G401 (cell line): ENCODE measurements at places on chromosomes 12 and 14. TPM values are rescaled to one million over a fixed set of nuclear protein-coding genes. Genes with fewer than 3 reads are reported as not detected.
A peak's percentile ranks its signal among the peaks of the same experiment; 100 is the strongest.

DNA sequence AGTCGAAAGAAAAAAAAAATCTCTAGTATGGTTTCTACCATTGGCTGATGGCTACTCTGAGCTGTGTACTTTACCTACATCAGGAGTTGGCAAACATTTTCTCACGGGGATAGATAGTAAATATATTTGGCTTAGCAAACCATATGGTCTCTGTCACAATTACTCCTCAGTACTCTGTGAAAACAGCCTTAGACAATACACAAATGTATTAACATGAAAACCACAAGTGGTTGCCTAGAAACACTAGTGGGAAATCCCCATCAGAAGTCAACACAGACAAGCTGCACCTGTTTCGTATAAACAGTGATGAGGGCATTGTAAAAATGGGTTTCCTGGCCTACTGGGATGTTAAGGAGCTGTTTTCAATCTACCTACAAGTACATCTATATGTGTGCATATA lies 84.6 kb upstream of the NAV3 start:
- no peak for DNase-seq

- no peak for DNase-seq
Observed at GRCh38 chr12:75294797-75295196, 35.3 kb downstream of the CAPS2 start.

DNA sequence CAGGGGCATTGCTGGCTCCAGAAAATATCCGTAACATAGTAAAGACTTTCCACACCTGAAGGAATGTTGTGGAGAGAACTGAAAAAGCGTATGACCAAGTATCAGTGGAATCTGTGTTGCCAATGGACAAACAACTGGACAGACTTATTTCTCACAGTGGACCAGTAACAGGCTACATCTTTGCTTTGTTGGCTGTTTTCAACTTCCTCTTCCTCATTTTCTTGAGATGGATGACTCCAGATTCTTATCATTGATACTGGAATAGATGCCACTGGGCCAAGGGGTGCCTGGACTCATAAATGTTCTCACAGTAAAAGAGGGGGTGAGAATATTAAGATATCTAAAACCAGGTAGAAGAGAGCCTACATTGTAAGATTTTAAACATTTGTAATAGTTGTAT lies 6.4 kb downstream of the GAS2L3 start:
- DNase-seq, result no peak

Gene EXOC3L4
- 0.86 and 1.6 TPM in 2 replicates for total RNA-seq

- no peak for DNase-seq
Observed at GRCh38 chr12:99824900-99825542, 159.7 kb downstream of the ANKS1B start.

GRCh38 chr14:77892381-77892871 lies 92.5 kb downstream of the ADCK1 start:
- DNase-seq, result no peak

DNA sequence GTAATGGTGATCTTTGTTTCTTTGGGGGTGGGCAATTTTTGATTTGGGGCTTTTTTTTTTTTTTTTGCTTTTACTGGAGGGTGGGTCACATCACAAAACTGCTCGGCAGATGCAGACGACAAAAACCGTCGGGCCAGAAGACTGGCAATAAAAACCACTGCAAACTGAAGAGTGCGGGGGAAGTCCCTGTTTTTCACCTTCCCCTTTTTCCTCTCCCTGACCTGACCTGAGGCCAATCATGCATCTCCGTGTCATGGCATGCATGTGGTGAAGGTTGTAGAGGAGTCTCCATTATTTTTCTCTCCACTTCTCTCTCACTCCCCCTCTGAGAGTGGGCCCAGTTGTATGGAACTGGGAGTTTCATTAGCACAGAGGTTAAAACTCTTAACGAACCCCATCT lies 57.5 kb downstream of the AP5M1 start:
- DNase-seq, result no peak

- no peak for DNase-seq
Observed at GRCh38 chr14:48936849-48937248, 649.3 kb downstream of the RPS29 start.

DNA sequence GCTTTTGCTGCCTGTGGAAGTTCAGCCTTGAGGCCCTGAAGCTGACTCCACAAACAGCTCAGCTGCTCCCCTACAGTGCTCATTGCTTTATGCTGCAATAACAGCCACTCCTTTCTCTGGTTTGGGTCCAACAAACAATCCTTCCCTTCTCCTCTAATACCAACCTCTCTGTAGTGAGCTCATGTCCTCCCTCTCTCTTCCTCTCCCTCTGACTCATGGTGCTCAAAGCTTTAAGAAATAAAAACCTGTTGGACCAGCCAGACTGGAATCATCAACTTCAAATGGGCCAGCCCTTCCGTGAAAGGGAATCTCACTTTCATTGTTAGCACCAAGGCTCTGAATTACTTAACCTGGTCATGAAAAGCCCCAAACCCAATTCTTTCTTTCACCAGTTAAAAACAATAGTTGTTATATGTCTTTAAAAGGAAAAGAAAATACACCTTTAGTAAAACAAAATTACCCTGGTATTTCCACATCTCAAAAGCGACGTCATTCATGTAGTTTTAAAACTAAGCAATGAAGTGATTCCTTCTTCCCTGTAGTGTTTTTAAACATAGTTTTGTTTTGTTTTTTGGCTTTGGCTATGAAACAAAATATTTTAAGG lies 126.4 kb downstream of the DUSP6 start:
- no peak for DNase-seq

GRCh38 chr14:91843437-91843836 lies 23.9 kb downstream of the TC2N start:
- no peak for DNase-seq

Gene IL26
- not detected in 2 replicates for total RNA-seq

DNA sequence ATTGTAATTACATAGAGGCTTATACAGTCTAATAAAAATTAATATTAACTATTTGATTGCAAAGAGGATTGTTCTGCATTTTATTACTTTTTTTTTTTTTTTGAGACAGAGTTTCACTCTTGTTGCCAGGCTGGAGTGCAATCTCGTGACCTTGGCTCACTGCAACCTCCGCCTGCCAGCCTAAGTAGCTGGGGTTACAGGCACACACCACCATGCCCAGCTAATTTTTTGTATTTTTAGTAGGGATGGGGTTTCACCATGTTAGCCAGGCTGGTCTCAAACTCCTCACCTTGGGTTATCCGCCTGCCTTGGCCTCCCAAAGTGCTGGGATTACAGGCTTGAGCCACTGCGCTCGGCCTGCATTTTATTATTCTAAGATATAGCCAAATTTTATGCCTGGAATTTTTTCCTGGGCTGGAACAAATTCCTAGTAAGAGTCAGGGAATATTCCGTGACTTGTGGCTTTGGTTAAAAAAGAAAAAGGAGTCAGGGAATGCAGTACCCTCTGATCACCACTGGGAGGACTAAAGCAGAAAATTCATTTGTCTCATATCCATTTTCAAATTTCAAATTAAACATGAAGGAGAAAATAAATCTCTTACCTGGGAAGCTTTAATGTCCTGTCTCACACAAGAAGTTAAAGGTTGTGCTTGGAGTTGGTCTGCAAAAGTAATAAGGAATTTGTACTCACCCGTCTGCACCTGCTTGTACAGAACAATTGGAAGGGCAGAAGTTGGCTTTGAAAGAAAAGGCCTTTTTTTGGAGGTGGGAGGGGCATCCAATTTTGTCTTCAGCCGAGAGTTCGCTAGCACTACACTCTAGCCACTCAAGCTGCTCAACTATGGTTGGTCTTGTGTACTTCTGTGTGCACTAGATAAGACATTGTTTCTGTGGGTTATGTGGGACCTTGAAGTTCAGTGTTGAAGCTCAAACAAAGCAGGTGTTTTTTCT lies 8.7 kb downstream of the MARK3 start:
- peak; percentile 54 for DNase-seq

GRCh38 chr14:96567289-96567899 lies 65.2 kb downstream of the PAPOLA start:
- DNase-seq, result peak; percentile 56

DNA sequence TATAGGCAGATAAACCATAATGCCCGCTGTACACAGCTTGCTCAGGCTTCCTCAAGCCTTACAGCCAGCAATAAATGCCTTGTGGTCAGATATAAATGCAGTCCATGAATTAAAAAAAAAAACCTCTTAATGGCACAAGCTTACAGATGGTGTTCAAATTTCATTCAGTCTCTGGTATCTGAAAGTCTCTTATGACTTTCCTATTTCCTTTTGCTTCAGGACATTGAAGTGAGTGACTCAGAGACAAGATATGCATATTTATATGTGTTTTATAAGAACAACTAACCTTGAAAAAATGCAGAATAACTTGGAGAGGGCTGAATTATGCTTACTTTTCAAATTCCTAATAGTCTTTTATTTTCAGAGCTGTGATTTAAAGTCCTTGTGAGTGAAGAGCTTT lies 426.9 kb upstream of the MIS18BP1 start:
- DNase-seq, result no peak

Gene PMCH
- total RNA-seq, result not detected in 2 replicates

DNA sequence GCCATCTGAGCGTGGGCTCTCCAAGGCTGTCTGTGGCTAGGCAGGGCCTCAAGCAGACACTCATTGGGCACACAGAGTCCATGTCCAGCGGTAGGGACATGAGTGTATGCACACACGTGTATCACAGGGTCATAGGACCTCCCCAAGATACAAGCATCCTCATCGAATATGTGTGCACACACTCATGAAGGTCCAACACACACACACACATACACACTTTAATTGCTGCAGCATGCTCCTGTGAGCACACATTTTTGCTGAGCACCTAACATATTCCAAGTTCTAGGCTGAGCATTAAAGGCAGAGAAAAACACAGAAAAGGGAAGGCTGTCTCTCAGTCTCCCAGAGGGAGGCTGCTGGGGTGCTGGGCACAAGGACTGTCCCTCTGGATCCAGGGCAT lies 59.3 kb upstream of the TBX3 start:
- no peak for DNase-seq

Gene TEX52
- not detected in 2 replicates for total RNA-seq

- DNase-seq, result no peak
Observed at GRCh38 chr14:81473456-81474147, 60.1 kb downstream of the SEL1L start.

- no peak for DNase-seq
Observed at GRCh38 chr12:11884706-11885105, 186.0 kb upstream of the BCL2L14 start.

DNA sequence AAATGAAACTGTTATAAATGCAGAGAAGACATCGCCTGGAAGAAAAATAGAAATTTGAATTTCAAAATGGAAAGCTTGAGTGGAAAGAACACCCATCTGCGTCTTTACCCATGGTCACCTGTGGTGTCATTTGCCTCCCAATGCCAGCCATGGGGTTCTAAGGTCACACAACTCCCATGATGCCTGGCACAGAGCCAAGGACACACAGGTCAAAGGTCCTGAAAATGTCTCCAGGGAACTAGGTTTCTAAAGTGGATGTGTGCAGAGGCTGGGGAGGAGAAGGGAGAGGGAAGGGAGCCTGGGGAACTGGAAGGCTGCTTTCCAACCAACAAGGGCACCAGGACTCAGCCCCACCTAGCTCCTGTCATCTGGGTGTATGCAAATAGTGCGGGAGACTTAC lies 724.0 kb upstream of the TMEM132C start:
- no peak for DNase-seq

Gene CCDC38
- total RNA-seq, result not detected in 2 replicates

Gene TAS2R7
- not detected in 2 replicates for total RNA-seq

DNA sequence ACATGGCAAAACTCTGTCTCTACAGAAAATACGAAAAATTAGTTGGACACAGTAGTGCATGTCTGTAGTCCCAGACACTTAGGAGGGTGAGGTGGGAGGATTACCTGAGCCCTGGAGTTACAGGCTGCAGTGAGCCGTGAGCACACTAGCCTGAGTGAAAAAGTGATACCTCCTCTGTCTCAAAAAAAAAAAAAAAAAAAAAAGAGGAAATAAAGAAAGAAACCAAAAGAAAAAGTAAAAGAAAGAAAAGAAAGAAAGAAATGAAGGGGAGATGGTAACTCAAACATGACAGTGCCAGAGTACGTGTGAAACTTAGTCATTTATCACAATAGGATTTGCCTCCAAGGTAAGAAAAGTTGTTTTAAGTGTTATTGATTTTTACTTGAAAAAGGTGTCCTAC lies 407.0 kb upstream of the MGAT4C start:
- no peak for DNase-seq

- DNase-seq, result no peak
Observed at GRCh38 chr12:109710747-109711595, 2.7 kb upstream of the FAM222A start.

DNA sequence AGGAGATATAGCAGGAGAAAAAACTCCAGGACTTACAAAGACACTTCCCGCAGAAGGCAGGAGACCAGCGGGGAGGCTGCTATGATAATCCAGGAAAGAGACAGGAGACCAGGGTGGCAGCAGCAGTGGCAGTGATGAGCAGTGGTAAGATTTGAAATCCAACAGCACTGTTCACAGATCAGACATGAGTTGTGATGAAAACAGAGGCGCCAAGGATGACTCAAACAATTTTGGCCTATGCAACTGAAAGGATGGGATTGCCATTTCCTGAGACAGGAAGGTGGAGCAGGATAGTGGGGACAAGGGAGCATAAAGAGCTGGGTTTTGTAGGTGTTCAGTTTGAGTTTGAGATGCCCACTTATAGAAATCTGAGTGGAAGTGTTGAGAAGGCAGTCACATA lies 108.6 kb upstream of the DYRK2 start:
- DNase-seq, result no peak

Gene CD27
- not detected in 2 replicates for total RNA-seq

GRCh38 chr14:22865424-22866405 lies 5.8 kb upstream of the LRP10 start:
- no peak for DNase-seq

- no peak for DNase-seq
Observed at GRCh38 chr12:7282844-7283243, 21.0 kb upstream of the ACSM4 start.

DNA sequence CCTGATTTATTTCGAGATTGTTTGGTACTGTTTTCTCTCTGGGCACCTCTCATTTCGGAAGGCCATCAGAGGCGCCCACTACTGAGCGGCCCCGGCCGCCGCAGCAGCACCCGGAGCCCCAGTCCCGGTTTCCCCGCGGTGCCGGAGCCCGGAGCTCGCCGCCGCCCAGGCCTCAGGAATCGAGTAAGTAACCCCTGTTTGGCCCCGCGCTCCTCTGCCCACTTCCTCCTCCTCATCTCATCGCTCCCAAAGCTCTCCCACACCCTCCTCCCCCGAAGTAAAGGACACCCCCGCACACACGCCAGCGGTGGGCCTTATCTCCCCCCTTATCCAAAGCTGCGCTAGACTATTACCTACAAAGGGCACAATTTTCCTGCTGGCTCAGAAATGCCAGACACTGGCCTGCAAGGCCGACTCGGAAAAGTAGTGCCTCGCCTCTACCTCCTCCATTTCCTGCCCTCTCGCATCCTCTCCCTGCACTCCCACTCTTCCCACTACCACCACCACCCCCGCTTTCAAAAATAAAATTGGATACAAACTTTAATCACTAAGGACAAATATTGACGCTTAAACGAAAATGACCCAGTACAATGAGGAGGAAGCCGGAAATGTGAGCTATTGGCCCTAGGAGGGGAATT lies 637 bp upstream of the FOXG1 start:
- DNase-seq, result no peak

Gene RNASE1
- total RNA-seq, result 0.85 TPM in 1 of 2 replicates, not detected in the other

GRCh38 chr12:26599096-26599695 lies 233.8 kb downstream of the ITPR2 start:
- DNase-seq, result no peak

Gene FBXL14
- 21.5 and 22.3 TPM in 2 replicates for total RNA-seq

Gene GALNT9
- 0.10 TPM in 1 of 2 replicates, not detected in the other for total RNA-seq

Gene CLBA1
- total RNA-seq, result 10.5 and 18.0 TPM in 2 replicates

Gene TSPAN11
- total RNA-seq, result not detected in 2 replicates

GRCh38 chr14:103509864-103510723 lies 12.5 kb downstream of the CKB start:
- no peak for DNase-seq

GRCh38 chr14:92501891-92502351 lies 11.7 kb upstream of the RIN3 start:
- no peak for DNase-seq

- DNase-seq, result no peak
Observed at GRCh38 chr12:30188602-30189326, 405.0 kb upstream of the TMTC1 start.
